Stimulated activated CD4-positive, alpha-beta T cell treated with anti-CD3 and anti-CD28 coated beads, TNF-alpha, amount 100 ng/mL, for 24 hours (primary cell): ENCODE measurements at places on chromosomes 4 and X.

DNA sequence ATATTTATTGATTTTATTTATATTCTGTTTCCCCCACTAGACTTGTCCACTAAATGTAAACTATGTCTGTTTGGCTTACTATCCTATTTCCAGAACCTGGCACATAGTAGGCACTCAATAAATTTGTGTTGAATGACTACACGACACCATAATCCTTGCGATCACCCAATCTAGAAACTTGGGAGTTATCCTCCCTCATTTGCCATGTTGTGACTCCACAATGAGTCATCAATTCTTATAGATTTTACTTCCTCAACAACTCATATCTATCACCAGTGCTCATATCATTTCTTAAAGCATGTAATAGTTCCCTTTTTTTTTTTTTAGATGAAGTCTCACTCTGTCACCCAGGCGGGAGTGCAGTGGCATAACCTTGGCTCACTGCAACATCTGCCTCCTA, 39.9 kb upstream of the VAMP7 start:
- no peak for DNase-seq

DNA sequence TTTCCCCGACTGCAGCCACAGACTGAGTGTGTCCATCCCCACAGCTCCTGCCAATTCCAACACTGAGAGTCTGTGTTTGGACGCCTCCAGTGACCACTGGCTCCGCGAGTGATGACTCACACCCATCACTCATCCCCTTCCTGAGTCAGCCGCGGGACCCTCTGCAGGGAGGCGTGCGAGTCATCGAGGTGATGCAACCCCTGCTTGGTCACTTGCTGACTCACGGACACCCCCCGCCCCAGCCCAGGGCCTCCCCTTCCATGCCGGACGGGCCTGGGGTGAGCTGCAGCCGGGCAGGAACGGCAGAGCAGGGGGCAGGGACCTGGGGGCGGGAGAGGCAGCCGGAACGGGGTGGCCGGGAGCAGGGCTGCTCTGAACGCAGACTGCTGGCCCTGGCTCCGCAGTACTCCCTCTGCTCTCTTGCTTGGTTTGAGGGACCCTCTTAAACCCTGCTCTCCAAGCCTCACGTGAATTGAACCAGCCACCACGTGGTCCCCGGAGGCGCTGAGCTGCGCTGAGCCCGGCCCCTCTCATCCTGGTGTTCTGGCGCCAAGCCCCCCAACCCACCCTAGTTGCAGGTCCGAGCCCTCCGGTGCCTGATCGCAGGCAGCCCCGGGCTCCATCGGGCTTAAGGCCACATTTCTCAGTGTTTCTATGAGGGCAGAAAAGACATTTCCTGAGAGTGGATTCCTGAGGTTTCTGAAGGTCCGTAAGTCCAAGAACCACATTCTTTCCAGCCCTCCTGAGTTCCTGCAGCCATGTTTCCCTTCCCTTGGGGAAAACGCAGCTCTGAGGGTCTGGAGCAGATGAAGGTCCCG, 32.4 kb downstream of the FGFRL1 start:
- peak; percentile 8 for DNase-seq

- no peak for DNase-seq
Measured at GRCh38 chr4:128600996-128601871, 208.3 kb upstream of the JADE1 start.

- DNase-seq: no peak
Measured at GRCh38 chr4:118356111-118356510, 3.3 kb upstream of the PRSS12 start.

DNA sequence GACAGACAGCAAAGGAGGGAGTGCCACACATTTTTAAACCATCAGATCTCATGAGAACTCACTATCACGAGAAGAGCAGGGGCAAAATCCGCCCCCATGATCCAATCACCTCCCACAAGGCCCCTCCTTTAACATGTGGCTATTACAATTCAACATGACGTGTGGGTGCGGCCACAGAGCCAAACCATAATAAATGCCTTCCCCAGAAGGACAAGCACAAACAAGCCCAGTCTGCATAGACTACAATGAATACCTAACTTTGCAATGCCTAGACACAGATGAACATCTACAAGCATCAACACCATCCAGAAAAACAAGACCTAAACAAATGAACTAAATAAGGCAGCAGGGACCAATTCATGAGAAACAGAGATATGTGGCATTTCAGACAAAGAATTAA, 12.3 kb downstream of the ETDA start:
- DNase-seq: no peak
